ENCODE measurements at places on chromosomes 13 and 19.

- no peak for DNase-seq
- H3K36me3 ChIP-seq, result peaks cover 10% of the 10 kb centered on the region
- peaks cover 93% of the 10 kb centered on the region for H3K4me1 ChIP-seq
- H3K27ac ChIP-seq, result peak overlapping the region; percentile 93
- H3K4me3 ChIP-seq, result peak overlapping the region; percentile 6
Observed at GRCh38 chr13:33186861-33187291, 98.7 kb downstream of the STARD13 start.

DNA sequence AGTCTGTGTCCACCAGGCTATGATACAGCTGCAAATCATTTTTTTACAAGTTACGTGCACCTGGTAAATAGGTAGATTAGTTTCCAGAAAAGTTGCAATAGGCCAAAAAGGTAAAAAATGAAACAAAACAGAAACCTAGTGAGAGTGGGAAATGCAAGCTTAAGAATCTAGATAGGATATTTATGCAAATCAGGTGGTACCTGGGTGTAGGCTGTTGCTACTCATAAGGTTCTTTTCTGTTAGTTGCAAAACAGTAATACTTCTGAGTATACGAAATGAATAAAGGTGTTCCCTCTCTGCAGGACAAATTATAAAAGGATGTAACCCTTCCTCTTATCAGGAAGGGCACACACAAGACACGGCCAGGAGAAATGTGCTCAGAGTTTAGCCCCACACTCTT is 97.9 kb downstream of the UGGT2 start:
- peaks cover 24% of the 10 kb centered on the region for H3K36me3 ChIP-seq
- H3K27ac ChIP-seq, result no peak overlapping the region
- no peak overlapping the region for H3K4me3 ChIP-seq
- H3K4me1 ChIP-seq, result no peaks in the 10 kb centered on the region

DNA sequence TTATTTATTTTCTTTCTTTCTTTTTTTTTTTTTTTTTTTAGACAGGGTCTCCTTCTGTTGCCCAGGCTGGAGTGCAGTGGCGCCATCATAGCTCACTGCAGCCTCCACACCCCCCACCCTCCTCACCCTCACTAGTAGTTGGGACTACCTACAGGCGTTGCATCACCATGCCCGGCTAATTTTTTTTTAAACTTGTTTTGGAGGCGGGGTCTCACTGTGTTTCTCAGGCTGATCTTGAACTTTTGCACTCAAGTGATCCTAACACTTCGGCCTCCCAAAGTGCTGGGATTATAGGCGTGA is 33.6 kb downstream of the GJA3 start:
- peak overlapping the region; percentile 46 for H3K27ac ChIP-seq
- H3K4me3 ChIP-seq, result peak overlapping the region; percentile 59
- peaks cover 5% of the 10 kb centered on the region for H3K27me3 ChIP-seq
- H3K4me1 ChIP-seq, result peaks cover 12% of the 10 kb centered on the region
- no peak for DNase-seq

- DNase-seq, result no peak
- no peak overlapping the region for H3K27ac ChIP-seq
- H3K4me1 ChIP-seq, result peaks cover 15% of the 10 kb centered on the region
- H3K27me3 ChIP-seq, result no peaks in the 10 kb centered on the region
- H3K4me3 ChIP-seq, result no peak overlapping the region
- no peaks in the 10 kb centered on the region for H3K36me3 ChIP-seq
Observed at GRCh38 chr13:20461860-20462532, 63.7 kb downstream of the CRYL1 start.

GRCh38 chr19:54310543-54310942 is 2.4 kb downstream of the LILRA5 start:
- peak; percentile 30 for DNase-seq
- H3K36me3 ChIP-seq, result no peaks in the 10 kb centered on the region
- no peak overlapping the region for H3K4me3 ChIP-seq
- H3K4me1 ChIP-seq, result no peaks in the 10 kb centered on the region
- H3K27ac ChIP-seq, result no peak overlapping the region

- H3K4me1 ChIP-seq, result no peaks in the 10 kb centered on the region
- no peaks in the 10 kb centered on the region for H3K36me3 ChIP-seq
- peaks cover 1% of the 10 kb centered on the region for H3K27me3 ChIP-seq
- H3K27ac ChIP-seq, result no peak overlapping the region
Observed at GRCh38 chr13:111665691-111666095, 345.3 kb downstream of the TEX29 start.
